ENCODE measurements at places on chromosomes 1 and 21.

GRCh38 chr1:98323388-98323787 is 338.1 kb upstream of the SNX7 start:
- DNase-seq, result peak; percentile 58

DNA sequence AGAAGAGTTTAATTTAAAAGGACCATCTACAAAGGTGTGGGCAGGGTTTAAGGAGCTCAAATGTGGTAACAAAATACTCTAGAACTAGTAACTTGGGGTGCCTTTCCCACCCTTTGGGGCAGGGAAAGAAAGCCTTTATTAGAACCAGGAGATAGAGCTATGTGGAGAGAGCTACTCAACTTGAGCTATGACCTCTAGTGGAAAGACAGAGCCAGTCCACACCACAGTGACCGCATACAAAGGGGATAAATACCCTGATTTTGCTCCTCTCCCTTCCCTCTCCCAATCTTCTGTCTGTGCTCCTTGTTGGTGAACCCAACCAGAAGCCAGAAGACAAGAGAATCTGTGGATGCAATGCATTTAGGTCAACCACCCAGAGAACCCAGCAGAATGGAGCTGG is 54.4 kb upstream of the JAK1 start:
- DNase-seq, result no peak

DNA sequence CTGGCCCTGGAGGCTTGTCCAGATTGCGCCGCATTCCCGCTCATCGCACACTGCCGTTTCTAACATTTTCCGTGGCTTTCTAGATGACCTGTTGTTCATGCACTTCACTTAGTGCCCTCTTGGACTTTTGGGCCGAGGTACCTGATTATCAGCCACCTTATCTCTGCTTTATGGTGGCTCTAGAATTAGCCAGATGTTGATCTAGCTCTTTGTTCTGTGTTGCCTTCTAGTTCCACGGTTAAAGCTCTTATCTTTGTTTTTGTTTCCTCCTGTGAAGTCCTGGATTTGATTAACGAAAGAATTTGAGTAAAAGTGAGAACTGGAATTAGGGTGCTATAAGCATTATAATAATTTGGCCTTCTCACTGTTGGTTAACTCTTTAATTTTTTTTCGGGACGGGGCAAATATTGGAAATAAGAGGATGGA is 945 bp downstream of the RNPEP start:
- DNase-seq, result peak; percentile 9

- DNase-seq, result no peak
These were observed 66.7 kb downstream of the AK5 start for GRCh38 chr1:77348549-77348948.

DNA sequence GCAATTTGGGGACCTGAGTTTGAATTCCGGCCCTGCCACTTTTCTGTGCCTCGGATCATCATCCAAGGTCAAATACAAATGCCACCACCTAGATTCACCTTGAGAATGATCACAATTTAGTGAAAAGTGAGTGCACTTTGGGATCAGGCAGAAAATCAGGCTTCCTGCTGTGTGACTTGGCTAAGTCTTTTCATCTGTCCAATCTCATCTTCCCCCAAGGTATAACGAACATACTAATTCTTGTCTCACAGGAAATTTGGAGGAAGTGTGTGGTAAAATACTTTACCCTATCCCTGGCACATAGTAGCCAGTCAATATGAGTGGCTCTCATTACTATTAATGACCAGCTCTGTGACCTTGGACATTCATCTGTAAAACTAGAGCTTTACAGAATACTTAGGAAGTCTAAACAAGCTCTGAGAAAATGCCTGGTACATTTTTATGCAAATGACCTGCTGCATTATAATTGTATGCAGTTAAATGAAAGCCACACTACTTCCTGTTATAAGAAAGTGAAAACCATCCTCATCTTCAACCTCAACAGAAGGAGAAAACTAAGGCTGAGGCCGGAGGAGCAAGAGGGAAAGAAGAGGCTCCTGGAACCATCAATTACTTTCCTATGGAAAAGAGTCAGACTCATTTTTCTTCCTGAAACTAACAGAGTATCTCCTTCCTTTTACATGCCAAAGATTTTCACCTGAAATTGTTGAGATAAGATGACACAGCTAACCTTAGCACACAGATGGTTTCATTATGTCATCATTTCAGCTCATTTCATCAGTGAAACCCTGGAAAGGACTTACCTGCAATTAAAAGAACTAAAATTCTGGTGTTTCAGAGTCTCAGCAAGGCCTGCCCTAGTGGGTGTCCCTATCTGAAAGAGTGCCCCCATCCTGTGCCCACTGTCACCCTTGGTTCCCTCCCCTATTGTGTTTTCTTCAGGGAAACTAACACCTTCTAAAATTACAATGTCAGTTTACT is 32.6 kb upstream of the RGS8 start:
- no peak for DNase-seq

Measured in astrocyte of the hippocampus (primary cell).